NCI-H2081 (cell line): ENCODE measurements at places on chromosomes 1 and 21.

- DNase-seq: no peak
Observed at GRCh38 chr1:68359045-68359444, 90.7 kb downstream of the RPE65 start.

DNA sequence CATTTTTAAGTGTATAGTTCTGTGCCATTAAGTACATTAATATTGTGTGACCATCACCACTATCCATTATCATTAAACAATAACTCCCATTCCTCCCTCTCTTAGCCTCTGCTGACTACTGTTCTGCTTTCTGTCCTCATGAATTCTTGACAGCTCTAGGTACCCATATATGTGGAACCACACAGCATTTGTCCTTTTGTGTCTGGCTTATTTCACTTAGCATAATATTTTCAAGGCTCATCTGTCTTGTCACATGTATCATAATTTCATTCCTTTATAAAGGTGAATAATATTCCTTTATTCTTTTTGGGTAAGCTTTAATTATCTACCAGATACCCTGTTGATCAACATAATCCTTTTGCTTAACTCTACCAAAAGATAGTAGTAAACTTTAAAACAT is 47.7 kb downstream of the SPEN start:
- no peak for DNase-seq

GRCh38 chr1:22325531-22326371 is 125.9 kb upstream of the ZBTB40 start:
- no peak for DNase-seq

GRCh38 chr1:220655509-220655908 is 34.7 kb upstream of the C1orf115 start:
- no peak for DNase-seq

DNA sequence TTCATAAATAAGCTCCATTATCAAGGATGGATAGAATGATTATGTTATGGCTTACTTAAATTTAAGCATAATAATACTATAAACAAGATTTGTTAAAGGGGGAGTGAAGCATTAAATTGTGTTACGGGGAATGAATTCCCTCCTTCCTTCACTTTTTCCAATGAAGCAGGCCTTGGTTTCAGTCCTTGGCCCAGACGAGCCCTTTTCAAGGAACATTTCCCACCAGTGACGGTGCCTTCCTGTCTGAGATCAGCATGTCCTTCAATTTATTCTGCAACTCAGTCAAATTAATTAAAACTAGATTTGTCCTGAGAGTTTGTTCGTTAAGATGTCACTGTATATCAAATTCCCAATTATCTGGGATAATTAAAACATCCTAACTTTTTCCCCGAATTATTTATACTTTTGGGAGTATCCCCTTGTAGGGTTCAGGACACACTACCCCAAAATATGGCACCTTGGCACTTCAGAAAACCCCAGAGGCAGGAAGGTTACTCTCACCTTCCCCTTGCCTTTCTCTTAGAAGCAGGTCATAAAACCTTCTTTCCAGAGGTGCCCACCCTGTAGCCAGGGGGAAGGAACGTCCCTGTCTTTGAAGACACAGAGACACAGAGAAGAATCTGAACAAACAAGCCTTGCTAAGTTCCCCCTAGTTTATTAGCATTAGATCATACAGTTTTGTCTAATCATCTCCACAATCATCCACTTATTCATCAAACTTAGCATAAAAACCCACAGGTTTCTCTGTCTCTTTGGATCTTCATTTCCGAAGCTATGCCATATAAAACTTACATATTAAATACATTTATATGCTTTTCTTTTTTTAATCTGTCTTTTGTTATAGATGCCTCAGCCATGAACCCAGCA is 86.2 kb upstream of the ARHGAP29 start:
- no peak for DNase-seq

GRCh38 chr1:112337028-112337531 is 58.9 kb upstream of the CTTNBP2NL start:
- peak; percentile 8 for DNase-seq

DNA sequence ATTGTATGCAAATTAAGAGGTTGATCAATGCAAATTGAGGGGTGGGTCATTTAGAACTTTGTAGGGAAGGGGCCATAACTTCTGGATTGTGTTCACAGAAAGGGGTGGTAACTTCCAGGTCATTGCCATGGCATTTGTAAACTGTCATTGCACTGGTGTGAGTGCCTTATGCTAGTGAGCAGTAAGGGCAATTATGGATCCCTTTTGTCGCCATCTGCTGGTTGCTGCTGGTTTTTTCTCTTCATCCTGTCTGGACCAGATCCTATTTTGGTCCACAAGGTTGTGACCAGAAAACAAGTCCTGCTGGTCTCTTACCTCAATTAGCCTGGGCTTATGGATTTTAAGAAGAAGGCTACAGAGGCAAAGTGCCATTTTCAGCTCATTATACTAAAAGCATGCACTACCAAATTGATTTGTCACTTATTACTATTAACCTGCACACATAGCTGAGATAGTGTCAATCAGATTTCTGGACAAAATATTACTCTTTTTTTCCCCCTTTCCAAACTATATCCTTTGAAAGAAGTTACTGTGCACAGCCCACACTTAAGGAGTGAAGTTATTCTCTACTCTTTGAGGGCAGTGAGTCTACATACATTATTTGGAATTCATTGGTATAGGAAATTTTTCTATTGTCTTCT is 196.2 kb downstream of the ZC3H11B start:
- peak; percentile 78 for DNase-seq

DNA sequence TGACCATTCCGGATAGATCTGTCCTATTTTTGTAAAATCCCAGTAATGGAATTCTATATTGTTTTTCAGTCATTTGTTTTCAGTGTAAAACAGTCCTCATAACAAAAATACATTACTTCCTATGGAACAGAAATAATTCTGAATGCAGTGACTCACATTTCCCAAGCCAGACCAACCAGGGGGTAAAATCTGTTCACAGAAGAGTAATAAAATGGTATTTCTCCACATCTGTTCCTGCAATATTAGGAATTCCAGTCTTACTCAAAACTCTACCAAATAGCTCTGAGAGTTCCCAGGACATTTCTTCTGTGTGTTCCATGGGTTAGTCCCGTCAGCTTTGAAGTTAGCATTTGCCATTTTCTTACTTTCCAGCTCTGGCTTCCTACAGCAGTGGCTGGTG is 2.6 kb upstream of the DDR2 start:
- no peak for DNase-seq

- DNase-seq: no peak
Observed at GRCh38 chr1:92488832-92489231, 2.1 kb upstream of the GFI1 start.

DNA sequence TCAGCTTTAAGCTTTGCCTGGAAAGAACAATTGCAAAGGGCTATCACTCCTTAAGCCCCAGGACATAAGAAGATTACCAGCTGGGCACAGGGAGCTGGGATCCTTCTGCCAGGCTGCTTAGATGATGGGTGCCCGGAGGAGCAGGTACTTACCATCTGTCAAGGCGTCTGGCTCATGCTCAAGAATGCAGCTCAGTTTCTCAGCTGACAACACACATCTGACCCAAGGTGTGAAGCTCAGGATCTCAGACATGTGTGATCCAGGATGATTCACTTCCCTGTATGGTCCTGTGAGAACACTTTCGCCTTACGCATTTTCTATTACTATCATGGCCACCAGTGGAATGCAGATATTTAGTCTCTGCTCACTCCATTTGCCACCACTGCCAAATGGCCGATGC is 14.7 kb upstream of the DISC1 start:
- DNase-seq: no peak

DNA sequence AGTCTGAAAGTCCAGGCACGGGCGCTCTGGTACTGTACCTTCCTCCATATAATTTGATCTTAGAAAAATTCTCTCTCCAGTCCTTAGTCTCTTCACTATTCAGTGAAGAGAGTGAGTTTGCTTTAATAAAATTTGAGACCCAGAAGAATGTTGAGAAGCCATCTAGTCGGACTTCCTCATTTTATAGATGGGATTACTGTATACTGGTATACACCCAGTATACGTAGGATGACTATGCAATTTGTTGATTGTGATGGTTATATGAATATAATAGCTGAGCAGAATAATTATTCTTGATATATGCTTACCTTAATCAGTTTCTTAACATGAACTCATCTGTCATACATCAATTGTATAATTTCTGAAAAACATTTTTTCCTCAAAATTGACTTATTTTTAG is 328.0 kb upstream of the B3GALT2 start:
- no peak for DNase-seq

DNA sequence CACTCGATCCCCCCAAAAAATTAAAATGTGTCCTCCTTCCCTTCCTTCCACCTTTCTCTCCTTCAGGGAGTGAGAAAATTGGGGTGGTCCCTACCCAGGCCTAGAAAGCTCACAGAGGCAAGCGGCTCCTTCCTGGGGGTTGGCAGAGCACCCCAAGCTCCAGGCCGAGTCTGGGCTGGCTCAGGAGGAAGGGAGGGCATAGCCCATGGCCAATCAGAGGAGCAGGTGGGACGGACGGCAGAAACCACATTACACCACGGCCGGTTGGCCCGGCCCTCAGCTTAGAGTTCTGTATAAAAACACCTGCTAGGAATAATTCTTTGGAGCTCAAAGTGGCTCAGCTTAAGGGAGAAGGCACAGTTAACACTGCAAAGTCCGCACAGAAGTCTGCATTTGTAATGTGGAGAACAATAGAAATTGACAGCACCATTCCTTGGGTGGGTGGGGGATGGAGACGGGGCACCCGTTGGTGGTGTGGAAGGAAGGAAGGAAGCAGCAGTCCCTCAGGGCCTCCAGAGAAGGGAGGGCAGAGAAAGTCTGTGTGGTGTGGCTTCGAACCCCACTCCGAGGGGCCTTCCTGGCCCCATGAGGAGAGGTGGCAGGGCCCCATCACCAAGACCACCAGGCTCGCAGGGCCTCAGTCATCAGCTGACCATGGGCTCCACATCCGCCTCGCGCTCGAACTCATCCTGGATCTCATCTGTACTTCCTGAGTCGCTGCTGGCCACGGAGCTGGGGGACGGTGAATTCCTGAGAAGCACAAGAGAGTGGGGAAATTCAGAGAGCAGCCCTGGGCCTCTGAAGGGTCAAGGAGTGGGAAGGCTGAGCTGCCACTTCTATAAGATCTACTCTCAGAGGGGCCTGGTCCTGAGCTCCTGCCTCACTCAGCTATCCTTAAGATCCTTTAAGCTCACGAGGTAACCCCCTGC is 5.8 kb upstream of the ALDH4A1 start:
- DNase-seq: no peak

GRCh38 chr21:16588433-16588860 is 858.7 kb downstream of the USP25 start:
- peak; percentile 82 for DNase-seq

DNA sequence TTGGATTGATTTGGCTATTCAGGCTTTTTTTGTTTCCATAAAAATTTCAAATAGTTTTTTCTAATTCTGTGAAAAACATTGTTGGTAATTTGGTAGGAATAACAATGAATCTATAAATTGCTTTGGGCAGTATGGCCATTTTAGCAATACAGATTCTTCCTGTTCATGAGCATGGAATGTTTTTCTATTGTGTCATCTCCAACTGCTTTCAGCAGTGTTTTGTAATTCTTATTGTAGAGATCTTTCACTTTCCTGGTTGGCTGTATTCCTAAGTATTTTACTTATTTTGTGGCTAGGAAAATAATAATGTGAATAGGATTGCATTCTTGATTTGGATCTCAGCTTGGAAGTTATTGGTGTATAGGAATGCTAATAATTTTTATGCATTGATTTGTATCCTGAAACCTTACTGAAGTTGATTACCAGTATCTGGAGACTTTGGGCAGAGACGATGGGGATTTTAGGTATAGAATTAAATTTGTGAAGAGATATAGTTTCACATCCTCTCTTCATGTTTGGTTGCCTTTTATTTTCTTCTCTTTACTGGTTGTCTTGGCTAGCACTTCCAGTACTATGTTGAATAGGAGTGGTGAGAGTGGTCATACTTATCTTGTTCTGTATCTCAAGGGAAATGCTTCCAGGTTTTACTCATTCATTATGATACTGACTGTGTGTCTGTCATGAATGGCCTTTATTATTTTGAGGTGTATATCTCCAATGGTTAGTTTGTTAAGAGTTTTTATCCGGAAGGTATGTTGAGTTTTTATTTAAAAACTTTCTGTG is 57.3 kb downstream of the DRAM2 start:
- no peak for DNase-seq

DNA sequence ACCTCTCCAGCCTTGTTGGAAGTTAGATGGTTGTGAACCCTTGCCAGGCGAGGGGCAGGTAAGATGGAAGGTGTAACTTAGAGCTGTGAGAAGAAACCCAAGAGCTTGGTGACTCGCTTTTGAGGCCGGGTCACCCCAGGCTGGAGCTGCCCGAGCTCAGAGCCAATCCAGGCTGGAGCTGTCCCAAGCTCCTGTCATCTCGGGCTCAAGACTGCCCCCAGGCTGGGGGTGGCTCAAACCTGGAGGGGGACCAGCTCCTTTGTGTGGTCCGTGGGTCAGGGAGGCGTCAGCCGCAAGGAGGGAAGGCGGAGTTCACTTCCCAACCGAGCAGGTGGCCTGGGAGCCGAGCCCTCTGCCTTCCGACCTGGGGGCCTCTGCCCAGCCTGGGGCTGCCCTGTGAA is 2.0 kb downstream of the HUNK start:
- DNase-seq: no peak

- no peak for DNase-seq
Observed at GRCh38 chr21:46515109-46515508, 56.4 kb downstream of the DIP2A start.

GRCh38 chr1:208851366-208851765 is 607.2 kb upstream of the PLXNA2 start:
- DNase-seq: no peak

DNA sequence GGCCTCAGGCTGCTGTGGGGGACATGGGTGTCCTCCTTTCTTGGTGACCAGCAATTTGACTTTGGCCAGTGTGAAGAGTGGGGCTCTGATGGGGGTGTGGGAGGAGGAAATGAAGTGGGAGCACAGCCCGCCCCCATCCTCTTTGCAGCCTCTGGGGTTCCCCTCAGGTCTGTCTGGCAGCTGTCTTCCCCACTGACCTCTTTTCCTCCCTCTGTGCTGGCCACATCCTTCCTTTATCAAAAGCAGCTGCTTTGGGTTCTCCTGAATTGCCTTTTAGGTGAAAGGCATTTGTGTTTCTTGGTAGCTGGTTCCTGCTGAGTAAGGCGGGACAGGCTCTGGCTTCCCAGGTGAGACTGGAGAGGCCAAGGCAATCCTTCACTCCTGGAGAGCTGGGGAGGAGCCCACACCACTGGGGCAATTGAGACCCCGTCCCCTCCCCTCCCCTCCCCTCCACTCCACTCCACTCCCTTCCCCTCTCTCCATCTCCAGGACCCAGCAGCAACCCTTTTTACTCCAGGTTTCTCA is 24.9 kb downstream of the PCAT6 start:
- DNase-seq: no peak

DNA sequence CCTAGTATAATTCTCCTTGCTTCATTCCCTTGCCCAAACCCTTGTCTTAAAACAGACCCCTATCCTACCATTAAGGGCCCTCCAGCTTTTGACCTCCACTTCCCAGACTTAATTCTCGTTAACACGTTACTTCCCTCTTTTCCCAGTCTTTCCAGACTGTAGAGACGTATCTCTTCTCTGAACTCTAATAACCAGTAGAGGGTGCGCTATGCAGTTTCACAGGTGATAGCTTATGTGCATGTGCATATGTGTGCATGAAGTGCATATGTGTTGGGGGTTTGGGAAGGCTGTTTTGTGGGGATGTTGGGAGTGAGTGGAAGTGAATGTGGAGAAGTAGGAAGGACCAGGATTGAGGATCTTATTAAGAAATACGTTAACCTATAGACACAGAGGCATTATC is 78.1 kb upstream of the CCDC190 start:
- DNase-seq: no peak
